Daoy (cell line): ENCODE measurements at places on chromosomes 6 and 20. TPM values are rescaled to one million over a fixed set of nuclear protein-coding genes. Genes with fewer than 3 reads are reported as not detected.

DNA sequence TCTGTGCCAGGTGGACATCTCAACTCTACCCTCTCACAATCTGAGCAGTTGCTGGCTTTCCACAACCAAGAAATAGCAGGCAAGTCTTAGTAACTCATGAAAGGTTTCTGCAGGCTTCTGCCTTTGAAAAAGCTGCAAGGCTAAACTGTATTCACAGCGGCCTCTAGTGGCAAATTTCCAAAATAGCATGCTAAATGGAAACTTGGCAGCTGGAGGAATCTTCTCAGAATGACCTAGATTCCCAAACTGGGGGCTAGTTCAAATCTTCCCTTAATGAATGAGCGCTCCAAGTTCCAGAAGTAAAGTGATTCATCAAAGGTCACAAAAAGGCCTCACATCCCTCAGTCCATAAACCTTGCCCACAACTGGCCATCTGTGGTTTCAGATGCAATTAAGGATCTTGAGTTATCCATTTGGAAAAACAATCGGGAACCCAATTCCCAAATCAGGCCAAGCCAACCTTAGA lies 11.9 kb upstream of the CPNE5 start:
- DNase-seq = peak; percentile 58

- DNase-seq = no peak
Measured at GRCh38 chr20:56676001-56676400, 46.9 kb downstream of the TFAP2C start.

DNA sequence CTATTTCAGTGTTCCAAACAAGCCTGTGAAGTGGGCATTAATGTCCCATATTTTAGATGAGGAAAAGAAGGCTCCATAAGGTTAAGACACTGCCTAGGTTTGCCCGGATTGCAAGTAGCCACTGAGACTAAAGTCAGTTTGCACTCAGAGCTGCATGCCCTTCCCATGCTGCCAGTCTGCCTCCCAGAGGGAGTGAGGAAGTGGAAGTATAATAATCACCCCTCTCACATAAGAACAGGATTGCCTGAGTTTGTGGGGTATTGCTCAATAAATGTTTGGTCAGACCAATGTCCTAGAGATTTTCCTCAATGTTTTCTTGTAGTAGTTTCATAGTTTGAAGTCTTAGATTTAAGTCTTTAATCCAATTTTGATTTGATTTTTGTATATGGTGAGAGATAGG lies 43.9 kb upstream of the CLIC5 start:
- no peak for DNase-seq

- peak; percentile 59 for DNase-seq
Measured at GRCh38 chr6:127186889-127187288, 68.4 kb downstream of the RSPO3 start.

CTNNBL1 gene
- 44.7 and 46.6 TPM in 2 replicates for total RNA-seq
